ENCODE measurements at places on chromosomes 2 and 18.
A peak's percentile ranks its signal among the peaks of the same experiment; 100 is the strongest.

DNA sequence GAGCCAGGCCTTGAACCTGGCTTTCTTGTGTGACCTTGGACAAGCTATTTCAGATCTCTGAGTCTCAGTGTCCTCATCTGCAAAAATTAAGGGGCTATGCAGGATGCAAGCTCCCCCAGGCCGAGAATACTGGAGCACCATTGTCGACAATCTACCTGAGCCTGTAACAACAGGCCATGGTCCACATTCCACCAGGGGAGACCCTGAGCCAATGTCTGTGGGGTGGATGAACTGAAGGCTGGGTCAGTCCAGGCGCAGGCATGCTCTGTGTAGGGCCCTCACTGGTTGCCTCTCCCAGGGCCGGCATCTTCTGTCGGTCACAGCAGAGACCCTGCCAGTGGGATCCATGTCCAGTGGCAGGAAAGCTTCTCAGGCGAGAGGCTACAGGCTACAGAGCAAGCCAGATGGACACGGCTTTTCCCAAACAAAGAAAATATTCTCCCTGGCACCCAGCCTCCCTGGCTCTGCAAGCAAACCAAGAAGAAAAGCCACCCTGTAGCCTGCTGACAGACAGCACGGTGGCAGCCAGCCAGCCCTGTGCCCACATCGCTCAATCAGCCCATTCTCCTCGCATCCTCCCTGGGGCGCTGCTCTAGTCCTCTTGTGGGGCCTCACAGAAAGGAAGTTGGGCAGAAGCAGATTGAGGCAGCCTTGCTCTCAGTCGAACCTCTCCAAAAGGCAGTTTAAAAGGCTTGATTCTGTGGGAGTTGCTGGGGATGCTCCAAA lies 48.7 kb upstream of the FZD7 start:
- no peak for DNase-seq

GRCh38 chr2:60872510-60872928 lies 8.9 kb upstream of the REL start:
- DNase-seq, result no peak

DNA sequence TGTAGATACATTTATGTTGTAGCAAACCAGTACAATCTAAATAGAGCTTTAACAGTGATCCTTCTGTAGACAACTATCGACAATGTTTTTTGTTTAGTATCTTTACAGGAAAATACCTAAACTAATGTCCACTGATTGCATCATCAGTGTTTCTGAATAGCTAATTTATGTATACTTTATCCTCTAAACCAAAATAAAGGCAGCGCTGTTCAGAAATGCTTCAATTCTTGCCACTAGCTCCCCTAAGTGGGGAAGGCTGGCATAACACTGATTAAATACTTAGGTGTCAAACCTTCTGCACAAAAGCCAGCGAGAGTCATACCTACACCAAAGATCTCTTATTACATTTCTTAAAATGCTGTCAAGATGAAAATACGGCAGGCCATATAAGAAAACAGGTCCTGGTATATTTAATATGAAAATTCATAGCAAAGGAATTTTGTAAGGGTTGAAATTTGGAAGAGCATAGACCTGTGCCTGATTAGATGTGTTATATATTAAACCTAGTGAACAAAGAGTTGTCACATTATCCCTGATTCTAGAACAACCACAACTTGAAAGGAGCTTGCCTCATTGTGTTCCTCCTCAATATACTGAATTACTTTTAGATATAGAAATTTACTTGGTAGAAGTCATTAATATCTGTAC lies 1693.4 kb upstream of the SLC39A10 start:
- peak; percentile 4 for DNase-seq

- no peak for DNase-seq
Observed at GRCh38 chr2:26324903-26325302, 21.0 kb upstream of the SELENOI start.

GRCh38 chr2:127641133-127641532 lies 4.8 kb upstream of the GPR17 start:
- no peak for DNase-seq

DNA sequence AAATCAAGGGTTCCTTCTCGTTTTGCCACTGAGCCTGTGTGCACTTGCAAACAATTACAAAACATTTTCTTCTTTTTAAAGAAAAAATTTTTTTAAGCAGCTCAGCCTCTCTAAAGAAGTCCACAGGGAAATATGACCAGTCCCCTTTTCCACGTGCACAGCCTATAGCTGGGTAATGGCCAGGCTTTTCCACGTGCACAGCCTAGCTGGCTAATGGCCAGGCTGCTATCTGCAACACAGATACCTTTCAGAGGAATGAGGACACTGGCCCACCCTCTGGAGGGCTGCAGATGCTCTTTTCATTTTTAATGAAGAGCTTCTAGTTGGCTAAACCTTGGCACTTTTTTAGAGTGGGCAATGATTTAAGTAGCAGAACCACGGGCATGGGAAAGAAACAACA lies 46.3 kb downstream of the ASB18 start:
- no peak for DNase-seq

GRCh38 chr18:34659579-34660517 lies 50.2 kb upstream of the DTNA start:
- peak; percentile 49 for DNase-seq

DNA sequence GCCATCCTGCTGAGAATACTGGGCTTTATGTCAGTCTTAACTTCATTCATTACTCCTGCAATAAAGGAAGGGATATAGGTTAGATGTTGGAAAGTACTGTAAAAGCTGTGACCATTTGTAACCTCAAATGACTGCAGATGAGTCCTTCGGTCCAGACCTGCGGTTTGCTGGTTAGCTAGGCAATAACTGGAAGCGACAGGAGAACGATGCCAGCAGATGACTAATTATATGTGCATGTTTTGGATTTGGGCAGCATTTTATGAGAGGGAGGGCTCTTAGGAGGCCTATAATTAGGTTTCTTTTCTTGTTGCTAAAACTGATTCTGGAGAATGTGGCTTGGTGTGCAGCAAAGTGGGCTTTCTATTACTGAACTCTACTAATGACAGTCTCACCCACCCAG lies 205.6 kb downstream of the TMEM182 start:
- no peak for DNase-seq

DNA sequence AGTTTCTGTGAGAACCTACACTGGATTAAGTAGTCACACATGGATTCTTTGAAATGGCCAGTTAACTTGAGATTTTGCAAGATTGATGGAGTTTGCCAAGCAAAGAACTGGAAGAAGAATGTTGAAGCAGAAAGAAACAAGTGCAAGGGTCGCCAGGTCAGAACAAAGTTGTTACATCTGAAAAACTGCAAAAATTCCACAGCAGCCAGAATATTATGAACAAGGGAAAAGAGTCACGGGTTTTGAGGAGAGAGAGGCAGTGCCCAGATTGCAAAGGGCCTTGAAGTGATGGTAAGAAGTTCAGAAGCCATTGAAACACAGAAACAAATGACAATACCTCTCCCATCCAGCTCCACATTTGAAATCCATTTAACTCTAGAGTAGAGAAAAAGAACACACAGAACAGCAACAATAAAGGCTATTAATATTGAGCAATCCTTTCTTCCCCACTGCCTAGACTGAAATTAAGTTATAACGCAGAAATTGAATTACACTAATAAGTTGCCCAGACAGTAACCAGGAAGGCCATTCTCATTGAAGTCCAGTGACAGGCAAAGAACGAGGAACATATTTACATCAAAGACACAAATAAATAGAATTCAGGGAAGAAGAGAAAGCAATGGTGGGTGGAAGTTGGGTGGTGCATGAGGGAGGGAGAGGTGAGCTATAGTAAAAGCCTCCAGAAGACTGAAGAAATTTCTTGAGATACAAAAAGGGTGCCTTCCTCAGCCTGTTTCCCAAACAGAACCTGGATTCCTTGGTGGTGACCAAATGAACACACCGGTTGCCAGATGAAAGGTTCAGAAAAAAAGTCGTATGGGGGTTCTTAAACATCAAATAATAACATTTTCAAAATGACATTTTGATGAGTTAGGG lies 80.6 kb downstream of the ARHGAP15 start:
- DNase-seq, result no peak

DNA sequence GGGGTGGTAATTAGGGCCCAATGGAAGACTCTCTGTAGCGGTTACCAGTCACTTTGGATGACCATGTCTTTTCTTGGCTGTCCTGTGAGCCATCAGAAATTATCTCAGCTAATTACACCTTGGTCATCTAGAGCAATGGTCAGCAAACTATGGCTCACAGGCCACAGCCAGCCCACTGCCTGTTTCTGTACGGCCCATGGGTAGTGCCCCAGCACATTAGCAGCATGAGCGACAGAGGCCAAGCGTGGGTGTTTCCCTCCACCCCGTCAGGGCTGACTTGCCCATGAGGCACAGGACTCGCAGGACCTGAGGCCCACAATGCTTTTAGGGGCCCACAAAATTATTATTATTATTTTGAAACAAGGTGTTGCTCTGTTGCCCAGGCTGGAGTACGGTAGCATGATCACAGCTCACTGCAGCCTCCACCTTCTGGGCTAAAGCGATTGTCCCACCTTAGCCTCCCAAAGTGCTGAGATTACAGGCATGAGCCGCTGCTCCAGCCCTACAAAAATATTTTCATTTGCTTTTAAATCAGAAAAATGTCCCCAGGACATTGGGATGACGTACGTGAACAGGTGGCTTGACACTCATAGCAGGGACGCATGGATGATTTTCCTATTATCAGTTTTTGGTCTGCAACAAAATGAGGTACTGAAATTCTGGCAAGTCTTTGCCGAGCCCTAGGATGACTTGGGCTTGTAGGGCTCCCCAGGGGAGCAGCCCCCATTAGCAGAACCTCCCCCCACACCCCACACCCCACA lies 29.3 kb upstream of the CEP68 start:
- DNase-seq, result no peak

DNA sequence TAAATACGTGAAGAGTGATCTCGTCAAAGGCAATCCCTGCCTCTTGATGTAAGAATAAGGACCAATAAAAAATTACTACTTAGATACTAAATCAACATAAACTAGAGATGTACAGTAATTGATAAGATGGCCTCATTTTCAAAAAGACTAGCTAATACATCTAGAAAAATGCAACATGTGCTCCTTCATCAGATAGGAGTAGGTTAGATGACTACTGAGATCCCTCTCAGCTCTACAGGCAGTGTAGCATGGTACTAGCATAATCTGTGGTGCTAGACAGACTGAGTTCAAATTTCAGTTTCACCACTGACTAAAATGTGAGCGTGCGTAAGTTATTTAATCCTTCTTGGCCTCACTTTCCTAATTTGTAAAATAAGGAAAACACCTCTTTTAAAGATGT lies 82.6 kb upstream of the FRZB start:
- DNase-seq, result no peak

GRCh38 chr18:46295416-46295815 lies 191.2 kb downstream of the HAUS1 start:
- no peak for DNase-seq

- no peak for DNase-seq
Observed at GRCh38 chr2:95292623-95293260, 4.4 kb upstream of the KCNIP3 start.

GRCh38 chr2:226882606-226883005 lies 46.8 kb downstream of the RHBDD1 start:
- DNase-seq, result no peak

GRCh38 chr2:24632172-24632571 lies 141.1 kb downstream of the NCOA1 start:
- DNase-seq, result no peak

GRCh38 chr2:189109921-189110397 lies 69.6 kb downstream of the COL5A2 start:
- no peak for DNase-seq

- DNase-seq, result peak; percentile 78
Observed at GRCh38 chr2:196566961-196567666, 72.4 kb upstream of the CCDC150 start.

- DNase-seq, result no peak
Observed at GRCh38 chr2:71341645-71342044, 10.1 kb downstream of the ZNF638 start.

DNA sequence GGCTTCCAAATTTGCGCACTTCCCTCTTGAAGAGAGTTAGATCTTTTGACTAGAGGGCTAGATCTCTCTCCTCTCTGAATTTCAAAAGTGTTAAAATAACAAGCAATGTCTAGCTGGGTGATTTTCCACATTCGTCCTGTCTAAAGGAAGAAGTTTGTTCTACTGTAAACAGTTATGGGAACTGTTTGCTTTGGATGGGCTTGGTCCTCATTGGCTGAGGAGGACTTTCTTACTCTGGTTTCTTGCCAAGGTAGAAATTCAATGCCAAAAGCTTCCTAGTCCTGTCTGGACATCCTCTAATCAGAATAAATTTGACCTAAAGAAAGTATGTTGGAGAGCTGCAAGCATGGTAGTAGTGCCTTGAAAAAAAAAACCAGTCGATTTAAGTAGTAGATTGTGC lies 47.4 kb upstream of the RAPH1 start:
- DNase-seq, result peak; percentile 44

All from muscle of arm (tissue), 14 donors.